Stimulated activated CD4-positive, alpha-beta T cell treated with anti-CD3 and anti-CD28 coated beads, TNF-alpha, amount 100 ng/mL, for 24 hours (primary cell): ENCODE measurements at places on chromosomes 5 and 9.

DNA sequence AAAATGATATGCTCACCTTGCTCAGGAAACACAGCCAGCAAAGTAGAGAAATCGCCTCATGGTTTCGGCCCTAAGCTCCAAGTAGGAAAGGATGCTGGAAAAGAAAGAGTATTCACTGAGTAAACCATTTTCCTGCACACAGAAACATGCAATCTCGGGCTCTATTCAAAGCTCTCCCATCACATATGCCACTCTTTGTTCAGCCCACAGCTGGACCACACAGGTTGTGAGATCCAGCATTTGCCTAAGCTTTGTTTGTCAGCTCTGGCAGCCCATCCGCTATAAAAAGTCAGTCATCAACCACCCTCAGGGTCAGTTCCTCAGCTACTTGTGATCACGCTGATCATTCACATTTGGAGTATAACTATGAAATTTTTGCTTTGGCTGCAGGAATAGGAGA, 96.5 kb upstream of the SMARCA2 start:
- DNase-seq, result no peak

- DNase-seq, result no peak
Observed at GRCh38 chr5:89281766-89282553, 399.0 kb upstream of the MEF2C start.

- no peak for DNase-seq
Observed at GRCh38 chr5:33690374-33691135, 201.2 kb downstream of the ADAMTS12 start.

DNA sequence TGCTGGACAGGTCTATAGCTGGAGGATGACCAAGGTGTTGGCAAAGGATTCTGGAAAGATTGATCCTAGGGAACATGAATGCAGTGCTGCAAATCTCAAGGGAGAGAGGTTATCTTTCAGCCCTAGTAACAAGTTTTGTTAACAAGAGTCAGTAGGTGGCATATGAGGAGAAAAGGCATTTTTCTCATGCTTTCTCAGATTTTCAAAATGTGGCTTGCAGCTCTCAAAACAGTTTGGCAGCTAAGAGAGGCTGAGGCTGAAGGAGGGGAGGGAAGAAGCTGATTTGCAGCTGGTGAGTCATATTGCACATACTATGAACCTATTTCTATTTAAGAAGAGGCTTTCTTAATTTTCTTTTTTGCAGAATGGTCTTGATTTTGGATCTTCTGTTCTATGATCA, 64.3 kb upstream of the PCA3 start:
- no peak for DNase-seq

- DNase-seq, result no peak
Observed at GRCh38 chr5:45385321-45386058, 310.7 kb downstream of the HCN1 start.

GRCh38 chr5:35954175-35954574, 15.8 kb upstream of the CAPSL start:
- no peak for DNase-seq

GRCh38 chr9:18126831-18127498, 347.0 kb upstream of the ADAMTSL1 start:
- no peak for DNase-seq

DNA sequence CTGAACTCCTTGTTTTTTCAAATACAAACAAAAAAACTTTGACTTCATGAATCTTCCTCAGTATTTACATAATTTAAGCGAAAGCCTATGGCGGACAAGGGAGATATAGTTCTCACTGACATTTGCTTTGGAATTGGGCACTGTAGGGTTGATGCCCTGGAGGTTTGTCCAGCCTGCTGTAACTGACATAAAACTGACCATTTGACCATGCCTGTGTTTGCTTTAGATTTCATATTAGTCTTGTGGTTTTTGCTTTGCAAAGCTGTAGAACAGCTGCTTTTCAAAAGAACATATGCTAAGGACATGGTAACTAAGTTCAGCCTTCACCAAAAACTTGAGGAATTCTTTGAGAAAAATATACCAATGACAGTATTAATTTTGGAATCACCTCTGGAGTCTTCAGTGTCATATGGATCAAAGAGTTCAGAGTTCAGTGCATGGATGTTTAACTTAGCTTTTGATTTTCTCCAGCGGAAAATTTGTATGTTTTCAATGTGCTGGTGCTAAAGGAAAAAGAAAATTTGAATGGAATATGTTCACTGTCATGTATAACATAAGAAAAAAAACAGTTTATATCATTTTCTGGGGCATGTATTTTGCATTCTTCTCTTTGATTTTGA, 1013.1 kb downstream of the NR2F1-AS1 start:
- no peak for DNase-seq

DNA sequence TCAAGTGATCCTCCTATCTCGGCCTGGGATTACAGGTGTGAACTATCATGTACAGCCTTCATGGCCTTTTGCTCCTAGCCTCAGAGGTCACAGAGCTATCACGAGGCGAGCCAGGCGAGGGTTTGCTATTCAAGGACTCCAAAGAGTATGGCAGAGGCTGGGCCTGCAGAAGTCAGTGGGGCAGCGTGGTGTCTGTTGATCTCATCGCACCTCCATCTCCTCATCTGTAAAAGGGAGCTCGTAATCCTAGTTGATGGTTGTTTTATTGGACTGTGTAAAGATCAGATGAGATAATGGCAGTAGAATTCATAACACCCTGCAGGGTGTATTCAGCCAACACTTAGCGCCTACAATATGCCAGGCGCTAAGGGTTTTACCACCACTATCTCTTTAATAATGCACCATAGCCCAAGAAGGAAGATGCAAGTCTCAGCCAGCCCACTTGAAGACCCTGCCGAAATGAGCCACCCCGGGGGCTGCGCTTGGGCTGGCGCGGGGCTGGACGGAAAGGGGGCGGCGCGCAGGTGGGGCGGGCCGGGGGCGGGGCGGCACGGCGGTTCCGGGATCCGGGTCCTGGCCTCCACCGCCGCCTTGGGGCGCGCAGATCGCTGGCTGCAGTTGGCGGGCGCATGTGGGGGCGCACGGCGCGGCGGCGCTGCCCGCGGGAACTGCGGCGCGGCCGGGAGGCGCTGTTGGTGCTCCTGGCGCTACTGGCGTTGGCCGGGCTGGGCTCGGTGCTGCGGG, at the start of gene GALNT12:
TSS of gene GALNT12 (plus strand) at position 601 of the 744 bp plus-strand sequence. CDS start at position 630, 29 bp downstream.
- DNase-seq, result peak; percentile 63

- no peak for DNase-seq
Observed at GRCh38 chr5:84430863-84431663, 46.4 kb upstream of the EDIL3 start.

DNA sequence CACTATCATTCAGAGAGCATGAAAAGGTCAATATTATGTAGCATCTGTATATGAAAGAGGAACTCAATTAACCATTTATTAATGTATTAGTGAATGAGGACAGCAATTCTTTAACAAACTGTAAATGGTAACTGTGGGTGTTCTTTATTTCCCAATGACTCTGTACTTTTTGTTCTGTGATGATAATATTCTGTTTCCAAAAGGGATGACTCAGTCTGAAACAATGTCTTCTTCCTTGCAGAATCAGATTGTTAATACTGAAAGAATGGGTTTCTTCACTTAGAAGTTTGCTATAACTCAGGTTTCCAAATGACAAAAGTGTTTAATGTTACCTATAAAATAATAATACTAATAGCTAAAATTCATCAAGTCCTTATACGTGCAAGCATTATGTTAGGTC, 1518.7 kb upstream of the WWC1 start:
- no peak for DNase-seq

DNA sequence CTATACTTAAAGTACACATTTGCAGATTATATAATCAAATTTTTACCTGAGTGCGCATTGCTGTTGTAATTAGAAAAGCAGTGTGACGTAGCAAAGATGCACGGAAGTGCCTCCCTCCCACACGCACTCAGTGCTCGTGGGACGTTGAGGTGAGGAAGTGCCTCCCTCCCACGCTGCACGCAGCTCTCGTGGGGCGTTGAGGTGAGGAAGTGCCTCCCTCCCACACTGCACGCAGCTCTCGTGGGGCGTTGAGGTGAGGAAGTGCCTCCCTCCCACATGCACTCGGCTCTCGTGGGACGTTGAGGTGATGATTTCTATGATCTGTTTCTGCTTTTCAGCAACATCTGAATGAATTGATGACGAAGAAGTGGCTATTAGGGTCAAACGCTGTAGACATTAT, 21.0 kb downstream of the EXOC3 start:
- peak; percentile 37 for DNase-seq

DNA sequence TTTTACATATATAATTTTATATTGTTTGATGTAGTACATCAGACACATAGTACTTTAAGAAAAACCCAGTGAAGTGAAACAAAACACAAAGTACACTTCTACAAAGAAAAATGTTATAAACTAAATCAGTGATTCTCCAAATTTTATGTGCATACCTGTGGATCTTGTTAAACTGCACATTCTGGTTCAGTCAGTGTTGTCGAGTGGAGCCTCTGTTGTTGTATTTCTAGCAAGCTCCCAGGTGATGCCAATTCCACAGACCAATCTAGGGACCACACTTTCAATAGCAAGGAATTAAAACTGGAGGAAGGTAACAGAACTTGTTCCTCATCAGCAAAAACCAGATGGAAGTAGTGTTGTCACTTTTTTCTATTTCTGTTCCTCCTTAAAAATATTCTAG, 183.8 kb upstream of the CD180 start:
- no peak for DNase-seq

DNA sequence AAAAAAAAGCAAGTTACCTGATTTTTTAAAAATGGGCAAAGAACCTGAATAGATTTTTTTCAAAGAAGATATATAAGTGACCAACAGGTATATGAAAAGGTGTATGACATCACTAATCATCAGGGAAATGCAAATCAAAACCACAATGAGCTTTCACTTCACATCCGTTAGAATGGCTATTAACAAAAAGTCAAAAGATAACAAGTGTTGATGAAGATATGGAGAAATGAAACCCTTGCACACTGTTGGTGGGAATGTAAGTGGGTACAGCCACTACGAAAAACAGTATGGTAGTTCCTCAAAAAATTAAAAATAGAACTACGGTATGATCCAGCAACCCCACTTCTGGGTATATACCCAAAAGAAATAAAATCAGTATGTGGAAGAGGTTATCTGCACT, 134.8 kb downstream of the UGCG start:
- no peak for DNase-seq

DNA sequence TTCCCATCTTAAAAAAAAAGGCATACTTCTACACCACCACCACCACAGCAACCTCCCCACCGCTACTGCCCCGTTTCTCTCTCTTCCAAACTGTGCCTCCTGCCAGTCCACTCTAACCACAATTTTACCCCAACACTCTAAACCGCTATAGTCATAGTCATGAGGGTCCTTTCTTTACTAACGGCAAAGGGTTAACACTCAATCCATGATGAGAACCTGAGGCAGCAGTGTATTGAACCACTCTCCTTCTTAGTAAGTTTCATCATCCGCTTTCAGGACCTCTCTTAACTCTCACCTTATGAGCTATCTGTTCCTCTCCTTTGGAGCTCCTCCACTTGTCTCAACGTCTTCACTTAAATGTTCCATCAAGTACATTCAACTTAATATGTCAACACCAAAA, 34.0 kb downstream of the IDNK start:
- no peak for DNase-seq

DNA sequence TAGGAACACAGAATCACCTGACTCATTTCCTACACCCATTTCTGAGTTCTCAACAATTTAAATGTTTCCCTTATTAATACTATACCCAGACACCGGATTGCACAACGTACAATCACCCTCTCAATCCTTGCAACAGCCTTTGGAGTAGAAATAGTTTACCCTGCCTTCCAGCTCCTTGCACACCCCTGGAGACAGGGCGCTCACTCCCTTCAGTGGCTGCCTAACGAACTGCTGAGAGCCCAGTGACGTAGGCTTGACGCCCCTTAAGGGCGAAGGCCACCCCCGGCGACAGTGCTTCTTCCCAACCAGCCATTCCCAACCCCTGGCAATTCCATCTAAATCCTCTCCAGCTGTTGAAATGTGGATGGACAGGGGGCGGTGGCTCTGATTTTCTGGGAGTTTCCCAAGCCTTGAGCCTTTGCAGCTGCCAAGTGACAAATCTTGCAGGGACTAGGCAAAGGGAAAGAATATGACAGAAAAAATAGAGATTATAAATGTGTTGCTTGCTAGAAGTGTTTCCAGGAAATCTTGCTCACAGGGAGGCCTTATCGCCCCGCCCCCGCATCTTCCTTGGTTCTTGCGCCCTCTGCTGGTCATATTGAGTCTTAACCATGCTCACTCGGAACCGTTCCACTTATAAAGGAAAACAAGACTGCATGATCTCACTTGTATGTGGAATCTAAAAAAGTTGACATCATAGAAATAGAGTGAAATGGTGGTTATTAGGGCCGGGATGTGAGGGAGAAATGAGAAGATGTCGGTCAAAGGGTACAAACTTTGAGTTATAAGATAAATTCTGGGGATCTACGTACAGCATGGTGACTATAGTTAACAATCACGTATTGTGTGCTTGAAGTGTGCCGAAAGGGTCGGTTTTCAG, 7.6 kb upstream of the BARX1 start:
- DNase-seq, result peak; percentile 64

- no peak for DNase-seq
Observed at GRCh38 chr5:130890610-130891009, 274.4 kb downstream of the HINT1 start.

DNA sequence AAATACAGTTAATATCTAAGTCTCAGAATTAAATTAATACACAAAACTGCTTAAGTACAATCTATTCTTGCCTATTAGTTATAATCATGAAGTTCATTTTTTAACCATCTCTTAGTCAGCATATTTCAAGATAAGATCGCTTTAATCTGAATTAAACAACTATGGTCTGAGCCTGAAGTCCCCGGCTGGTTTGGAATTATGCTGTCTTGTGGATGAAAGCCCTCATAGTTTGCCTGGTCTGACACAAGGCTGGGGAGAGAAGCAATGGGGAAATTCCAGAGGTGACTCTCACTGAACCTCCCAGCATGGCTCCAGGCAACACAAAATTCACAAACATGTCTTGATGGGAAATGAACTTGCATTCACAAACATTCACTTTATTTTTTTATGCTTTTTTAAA, 28.0 kb upstream of the GRAMD2B start:
- DNase-seq, result no peak

DNA sequence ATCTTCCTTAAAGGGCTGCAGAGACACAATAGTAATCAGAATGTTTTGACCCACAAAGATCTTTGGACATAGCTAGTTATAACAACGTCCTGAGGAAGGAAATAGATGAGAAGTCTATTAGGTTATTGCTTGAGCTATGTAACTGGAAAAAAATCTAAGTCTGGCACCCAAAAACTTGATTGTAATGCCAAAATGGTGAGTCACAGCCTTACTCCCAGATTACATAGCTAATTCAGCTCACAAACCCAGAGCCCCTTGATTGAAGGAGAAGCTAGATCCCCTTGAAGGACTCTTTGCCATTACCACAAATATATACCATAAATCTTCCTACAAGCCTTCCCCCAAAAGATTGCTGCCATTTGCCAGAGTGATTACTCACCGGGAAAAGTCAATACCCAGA, 341.8 kb upstream of the KIF2A start:
- DNase-seq, result no peak

GRCh38 chr5:23629396-23629795, 122.0 kb downstream of the PRDM9 start:
- DNase-seq, result no peak

GRCh38 chr5:100852988-100853449, 50.1 kb downstream of the ST8SIA4 start:
- DNase-seq, result no peak
